ENCODE measurements at places on chromosomes 4 and X. TPM values are rescaled to one million over a fixed set of nuclear protein-coding genes. Genes with fewer than 3 reads are reported as not detected.
A peak's percentile ranks its signal among the peaks of the same experiment; 100 is the strongest.

GRCh38 chr4:185565696-185566095 is 30.4 kb upstream of the PDLIM3 start:
- DNase-seq = no peak

DNA sequence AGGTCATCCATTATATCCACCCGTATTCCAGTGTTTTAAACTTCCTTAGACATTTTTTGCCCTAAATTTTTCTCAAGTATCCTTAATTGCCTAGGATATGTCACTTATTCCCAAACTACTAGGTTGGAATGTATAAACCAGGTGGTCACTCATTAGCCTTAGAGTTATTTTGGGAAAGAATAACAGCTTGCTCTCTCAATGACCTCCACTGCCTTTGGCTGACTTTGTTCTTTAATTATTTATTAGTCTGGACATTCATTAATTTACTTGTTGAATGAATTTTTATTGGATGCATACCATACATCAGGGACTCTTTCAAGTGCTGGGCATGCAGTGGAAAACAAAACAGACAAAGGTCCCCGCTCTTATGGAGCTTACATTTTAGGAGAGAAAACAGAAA is 609.3 kb upstream of the IGFBP7 start:
- DNase-seq = no peak

GRCh38 chrX:47172549-47172948 is 21.1 kb upstream of the UBA1 start:
- DNase-seq = peak; percentile 33

GRCh38 chrX:22690116-22690515 is 309.6 kb upstream of the DDX53 start:
- DNase-seq = no peak

- no peak for DNase-seq
Observed at GRCh38 chrX:124209792-124210576, 122.5 kb upstream of the TEX13D start.

DNA sequence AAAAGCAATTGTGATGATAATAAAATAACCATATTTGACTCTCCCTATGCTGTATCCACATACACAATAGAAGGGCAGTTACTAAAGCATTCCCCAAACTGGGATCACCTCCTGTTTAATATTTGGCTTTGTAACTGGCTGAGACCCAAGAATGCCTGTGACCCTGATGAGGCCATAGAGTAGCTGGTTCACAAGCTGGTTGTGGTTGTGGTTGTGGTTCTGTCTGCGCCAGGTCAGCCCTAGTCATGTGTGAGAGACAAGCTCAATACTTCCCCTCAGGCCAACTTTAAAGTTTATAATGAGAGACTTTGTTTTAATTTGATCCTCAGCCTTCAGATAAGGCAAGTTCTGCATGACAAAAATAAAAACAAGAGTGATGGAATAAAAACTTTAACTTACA is 209.9 kb downstream of the PARM1 start:
- no peak for DNase-seq

DNA sequence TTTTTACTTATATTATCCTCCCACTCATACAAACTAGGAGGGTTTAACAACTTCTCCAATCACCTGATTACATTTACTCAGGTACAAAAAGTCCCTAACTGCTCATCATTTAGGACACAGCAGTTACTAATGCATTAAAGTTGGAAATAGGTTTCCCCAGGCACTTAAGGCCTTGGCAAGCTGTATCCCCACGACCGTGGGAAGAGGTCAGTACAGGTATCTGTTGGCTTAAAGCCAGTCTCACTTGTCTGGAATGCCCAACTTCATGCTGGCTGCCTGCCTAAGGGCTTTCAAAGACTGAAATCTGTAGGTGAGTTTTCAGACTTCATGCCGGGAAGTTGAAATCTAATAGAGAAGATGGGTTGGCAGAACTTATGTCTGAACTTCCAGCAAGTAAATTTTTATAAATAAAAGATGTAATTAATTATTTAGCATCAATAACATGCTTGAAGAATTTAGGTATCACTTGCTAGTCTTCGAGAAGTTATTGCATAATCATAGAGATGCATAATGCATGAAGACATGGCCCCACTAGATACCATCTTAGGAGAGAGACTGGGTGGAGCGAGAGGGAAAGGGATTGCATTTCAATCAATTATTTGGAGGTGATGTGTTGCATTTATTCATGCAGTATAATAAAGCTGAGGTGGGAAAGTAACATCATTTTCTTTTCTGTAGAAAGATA is 54.2 kb downstream of the SCD5 start:
- no peak for DNase-seq

The PCDH18 gene
- total RNA-seq = 13.7 TPM

The STPG2 gene
- total RNA-seq = 1.4 TPM

The SPANXN5 gene
- total RNA-seq = not detected
